Activated CD8-positive, alpha-beta memory T cell treated with anti-CD3 and anti-CD28 coated beads, Interleukin-2, amount 10 ng/mL, durations not matched to agents 7 days and 5 days (primary cell): ENCODE measurements at places on chromosomes 3 and 15. TPM values are rescaled to one million over a fixed set of nuclear protein-coding genes. Genes with fewer than 3 reads are reported as not detected.

GRCh38 chr15:42932833-42933515 lies 12.4 kb upstream of the TTBK2 start:
- peaks cover 2% of the 10 kb centered on the region for H3K27me3 ChIP-seq
- no peak overlapping the region for H3K4me3 ChIP-seq

GRCh38 chr3:150737874-150738679 lies 24.9 kb downstream of the SIAH2 start:
- H3K36me3 ChIP-seq = peaks cover 26% of the 10 kb centered on the region
- peaks cover 61% of the 10 kb centered on the region for H3K4me1 ChIP-seq
- H3K27me3 ChIP-seq = no peaks in the 10 kb centered on the region
- peak overlapping the region; percentile 25 for H3K27ac ChIP-seq
- no peak overlapping the region for H3K4me3 ChIP-seq

DNA sequence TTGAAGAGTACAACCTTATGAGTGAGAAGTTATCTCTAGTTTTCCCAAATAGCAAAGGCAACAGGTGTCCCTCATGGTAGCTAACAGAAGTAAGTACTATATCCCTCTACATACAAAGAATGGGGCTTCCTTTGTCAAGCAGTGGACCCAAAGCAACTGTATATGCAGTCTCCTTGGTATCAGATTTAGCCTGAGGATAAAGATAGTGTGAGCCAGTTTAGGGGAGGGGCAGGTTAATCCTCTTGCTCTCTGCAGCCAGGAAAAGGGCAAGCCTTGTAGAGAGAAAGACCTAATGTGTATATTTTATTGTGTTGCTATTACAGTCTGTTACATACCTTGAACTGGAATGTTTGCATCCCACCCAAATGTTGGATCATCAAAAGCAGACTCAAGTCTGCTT lies 117.9 kb upstream of the COL8A1 start:
- no peaks in the 10 kb centered on the region for H3K36me3 ChIP-seq
- H3K27ac ChIP-seq = no peak overlapping the region
- H3K4me3 ChIP-seq = no peak overlapping the region

GRCh38 chr3:78791753-78792152 lies 976.0 kb downstream of the ROBO1 start:
- no peak overlapping the region for H3K4me3 ChIP-seq
- no peak overlapping the region for H3K27ac ChIP-seq
- H3K27me3 ChIP-seq = no peaks in the 10 kb centered on the region
- no peak for DNase-seq
- no peaks in the 10 kb centered on the region for H3K4me1 ChIP-seq
- no peaks in the 10 kb centered on the region for H3K36me3 ChIP-seq

- no peak for DNase-seq
- H3K4me3 ChIP-seq = no peak overlapping the region
- H3K36me3 ChIP-seq = no peaks in the 10 kb centered on the region
- no peaks in the 10 kb centered on the region for H3K4me1 ChIP-seq
- no peak overlapping the region for H3K27ac ChIP-seq
These were observed 388.1 kb upstream of the ROBO2 start for GRCh38 chr3:76651784-76652183.

DNA sequence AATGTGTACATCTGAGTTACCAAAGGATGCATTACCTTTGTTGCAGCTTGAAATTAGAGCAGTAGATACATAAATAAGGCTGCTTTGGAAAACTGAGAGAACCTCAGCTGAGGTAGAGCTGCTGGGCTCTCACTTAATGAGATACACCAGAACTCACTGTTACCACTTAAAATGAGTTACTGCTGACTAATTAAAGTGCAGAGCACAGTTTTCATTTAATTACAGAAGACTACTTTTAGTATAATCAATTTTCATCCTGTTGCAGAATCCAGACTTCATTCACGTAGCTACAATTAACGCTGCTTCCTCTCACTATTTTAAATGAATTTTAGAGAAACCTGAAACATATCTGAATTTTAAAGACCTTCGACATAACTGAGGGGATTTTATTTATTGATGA lies 169.5 kb downstream of the USP13 start:
- H3K36me3 ChIP-seq = no peaks in the 10 kb centered on the region
- DNase-seq = no peak
- H3K27me3 ChIP-seq = peaks cover 26% of the 10 kb centered on the region
- no peaks in the 10 kb centered on the region for H3K4me1 ChIP-seq

GRCh38 chr3:98628317-98628716 lies 34.9 kb upstream of the CPOX start:
- DNase-seq = no peak
- H3K4me1 ChIP-seq = no peaks in the 10 kb centered on the region
- H3K27me3 ChIP-seq = no peaks in the 10 kb centered on the region
- H3K4me3 ChIP-seq = no peak overlapping the region

- no peak overlapping the region for H3K27ac ChIP-seq
- no peak for DNase-seq
- H3K4me1 ChIP-seq = peaks cover 18% of the 10 kb centered on the region
- H3K36me3 ChIP-seq = no peaks in the 10 kb centered on the region
- H3K4me3 ChIP-seq = no peak overlapping the region
These were observed 186.9 kb upstream of the TLE3 start for GRCh38 chr15:70284438-70285214.

DNA sequence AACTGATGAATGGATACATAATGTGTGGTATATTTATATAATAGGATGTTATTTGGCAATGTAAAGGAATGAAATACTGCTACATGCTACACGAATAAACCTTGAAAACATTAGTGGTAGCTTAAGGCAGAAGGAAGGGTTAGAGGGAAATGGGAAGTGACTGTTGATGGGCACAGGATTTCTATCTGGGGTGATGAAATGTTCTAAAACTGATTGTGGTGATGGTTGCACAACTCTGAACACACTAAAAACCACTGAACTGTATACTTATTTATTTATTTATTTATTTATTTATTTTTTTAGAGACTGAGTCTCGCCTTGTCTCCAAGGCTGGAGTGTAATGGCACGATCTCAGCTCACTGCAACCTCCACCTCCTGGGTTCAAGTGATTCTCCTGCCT lies 24.8 kb upstream of the SHISA5 start:
- DNase-seq = no peak
- peaks cover 34% of the 10 kb centered on the region for H3K36me3 ChIP-seq
- H3K4me3 ChIP-seq = no peak overlapping the region
- H3K27ac ChIP-seq = no peak overlapping the region

- H3K27ac ChIP-seq = no peak overlapping the region
- H3K4me3 ChIP-seq = no peak overlapping the region
- no peaks in the 10 kb centered on the region for H3K27me3 ChIP-seq
- H3K4me1 ChIP-seq = peaks cover 7% of the 10 kb centered on the region
- H3K36me3 ChIP-seq = no peaks in the 10 kb centered on the region
- no peak for DNase-seq
These were observed 4.5 kb upstream of the USP19 start for GRCh38 chr3:49124991-49125670.

DNA sequence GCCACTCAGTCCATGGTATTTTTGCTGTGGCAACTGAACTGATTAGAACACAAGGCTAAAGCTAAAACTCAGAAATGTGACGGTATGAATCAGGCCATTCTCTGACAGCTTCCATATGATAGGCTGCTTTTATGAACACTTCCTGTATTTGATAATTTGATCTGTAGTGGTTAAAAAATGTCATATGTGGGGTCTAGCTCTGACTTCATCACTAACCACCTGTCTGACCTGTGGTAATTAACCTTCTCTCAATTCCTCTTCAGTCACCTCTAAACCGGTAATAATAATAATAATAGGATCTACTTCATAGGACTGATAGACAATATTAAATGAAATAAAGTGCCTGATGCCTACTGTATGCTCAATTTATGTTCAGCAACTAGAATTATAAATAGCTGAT lies 223.2 kb downstream of the MBNL1 start:
- no peak for DNase-seq
- H3K36me3 ChIP-seq = no peaks in the 10 kb centered on the region
- H3K27me3 ChIP-seq = peaks cover 15% of the 10 kb centered on the region
- no peak overlapping the region for H3K4me3 ChIP-seq

DNA sequence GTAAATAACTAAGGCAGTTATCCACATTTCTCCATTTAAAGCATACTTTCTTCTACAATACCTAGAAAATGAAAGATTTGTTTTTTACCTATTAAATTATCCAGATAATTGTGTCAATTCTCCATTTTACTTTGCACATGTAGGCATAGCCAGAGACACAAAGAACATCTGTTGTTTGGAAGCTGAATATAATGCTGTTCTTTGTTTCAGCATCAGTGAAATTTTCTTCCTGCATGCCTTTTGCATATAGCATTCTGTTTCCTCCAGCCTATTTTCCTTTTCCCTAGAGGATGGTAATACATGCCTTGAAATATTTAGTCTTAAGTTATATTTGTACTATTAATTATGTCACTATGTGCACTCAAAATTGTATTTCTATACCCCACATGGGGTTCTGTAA lies 233.7 kb downstream of the CNTN6 start:
- no peak overlapping the region for H3K27ac ChIP-seq
- H3K4me1 ChIP-seq = no peaks in the 10 kb centered on the region
- DNase-seq = no peak

- no peaks in the 10 kb centered on the region for H3K36me3 ChIP-seq
- peaks cover 6% of the 10 kb centered on the region for H3K4me1 ChIP-seq
- H3K27me3 ChIP-seq = no peaks in the 10 kb centered on the region
- DNase-seq = peak; percentile 44
- H3K27ac ChIP-seq = no peak overlapping the region
These were observed 50.2 kb downstream of the CA12 start for GRCh38 chr15:63331456-63331855.

DNA sequence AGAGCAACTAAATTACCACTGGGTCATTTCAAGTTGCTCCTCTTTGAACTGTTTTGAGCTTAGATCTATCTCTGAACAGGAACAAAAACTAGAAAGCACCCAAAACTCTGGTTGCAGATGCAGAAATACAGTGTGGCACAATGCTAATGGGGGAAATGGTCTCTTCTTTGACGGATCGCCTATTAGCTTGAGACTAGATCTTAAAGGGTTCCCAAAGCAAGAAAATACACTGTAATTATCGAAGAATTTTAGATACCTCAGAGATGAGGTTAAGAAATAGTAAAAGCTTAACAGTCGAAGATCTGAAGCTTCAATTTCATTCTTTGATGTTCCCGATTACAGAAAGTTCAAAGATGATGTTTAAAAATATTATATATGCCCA lies 818 bp downstream of the PPP1R2 start:
- H3K36me3 ChIP-seq = peaks cover 17% of the 10 kb centered on the region
- no peaks in the 10 kb centered on the region for H3K27me3 ChIP-seq
- H3K4me3 ChIP-seq = peak overlapping the region; percentile 96
- DNase-seq = no peak
- H3K27ac ChIP-seq = peak overlapping the region; percentile 90

GRCh38 chr3:131694376-131694775 lies 191.6 kb upstream of the MRPL3 start:
- peaks cover 18% of the 10 kb centered on the region for H3K27me3 ChIP-seq
- H3K4me1 ChIP-seq = no peaks in the 10 kb centered on the region
- no peak for DNase-seq
- no peak overlapping the region for H3K4me3 ChIP-seq
- no peak overlapping the region for H3K27ac ChIP-seq

RTP1 gene
- not detected for total RNA-seq

HYAL1 gene
- total RNA-seq = 0.15 TPM

GABRR3 gene
- not detected for total RNA-seq
